NCI-H1092 treated with DMSO at 0.1 percent for 48 hours (cell line): ENCODE measurements at places on chromosomes 5 and 9.

- peak; percentile 12 for DNase-seq
These were observed 200.8 kb downstream of the DIRAS2 start for GRCh38 chr9:90441814-90442213.

DNA sequence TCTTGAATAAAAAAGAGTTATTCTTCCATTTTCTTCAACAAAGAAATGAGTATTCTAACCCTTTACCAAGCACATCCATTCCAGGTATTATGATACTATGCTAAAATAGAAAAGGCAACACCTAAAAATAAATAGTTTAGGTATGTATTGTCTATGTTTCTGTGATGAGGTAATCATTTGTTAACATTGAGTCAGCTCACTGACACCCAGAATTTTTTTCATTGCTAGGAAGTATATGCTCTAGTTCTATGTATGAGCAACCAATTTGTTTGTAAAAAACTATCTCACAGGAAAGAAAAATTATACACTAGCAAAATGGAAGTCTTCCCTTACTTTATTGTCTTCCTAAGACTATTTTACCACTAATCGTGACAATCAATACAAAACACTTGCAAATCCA lies 615.6 kb upstream of the GRIN3A start:
- DNase-seq, result no peak

GRCh38 chr5:157362982-157363381 lies 97.0 kb upstream of the NIPAL4 start:
- no peak for DNase-seq

- no peak for DNase-seq
These were observed 332.4 kb downstream of the DMAC1 start for GRCh38 chr9:7467186-7467585.

DNA sequence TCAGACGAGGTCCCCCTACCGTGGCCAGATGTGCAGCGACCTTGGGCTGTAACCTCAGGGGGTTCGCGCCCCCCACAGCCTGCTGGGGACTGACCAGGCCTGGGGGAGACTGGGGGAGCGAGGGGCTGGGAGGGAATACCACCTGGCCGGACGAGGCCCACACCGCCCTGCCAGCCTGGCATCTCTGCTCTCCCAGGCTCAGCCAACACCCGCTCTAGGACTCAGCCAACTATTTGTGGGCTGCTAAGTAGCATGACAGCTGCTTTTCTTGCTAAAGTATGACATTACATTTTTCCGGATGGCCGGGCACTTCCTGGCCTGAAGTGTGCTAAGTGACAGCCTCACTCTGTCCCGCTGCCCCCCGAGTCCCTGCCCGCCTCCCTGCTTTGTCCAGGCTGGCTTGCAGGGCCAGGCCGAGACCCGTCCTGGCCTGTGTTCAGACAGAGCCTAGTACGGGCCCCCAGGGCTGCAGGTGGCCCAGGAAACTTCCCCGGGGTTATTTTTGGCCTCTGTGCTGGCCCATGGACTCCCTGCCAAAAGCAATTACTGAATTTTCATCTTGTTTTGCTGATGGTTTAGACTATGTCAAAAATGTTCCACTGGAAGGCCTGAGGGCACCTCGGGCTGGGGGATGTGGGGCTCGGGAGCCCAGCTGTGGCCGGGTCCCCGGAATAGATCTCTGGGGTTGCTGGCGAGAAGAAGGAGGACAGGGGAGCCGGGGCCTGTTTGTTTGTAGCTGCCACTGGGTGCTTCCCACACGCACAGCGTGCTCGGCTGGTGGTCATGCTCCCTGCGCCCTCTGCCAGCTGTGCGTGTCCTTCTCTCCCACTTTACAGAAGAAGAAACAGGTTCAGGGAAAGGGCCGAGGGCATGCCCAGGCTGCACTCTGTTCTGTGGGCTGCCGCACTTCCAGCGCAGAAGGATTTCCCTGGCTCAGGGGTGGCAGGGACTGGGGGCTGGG lies 13.4 kb upstream of the SLC2A6 start:
- DNase-seq, result no peak

GRCh38 chr5:113487416-113487780 lies 855 bp downstream of the MCC start:
- no peak for DNase-seq
